ENCODE measurements at places on chromosomes 2 and 18. TPM values are rescaled to one million over a fixed set of nuclear protein-coding genes. Genes with fewer than 3 reads are reported as not detected.

Gene FAM110C
- total RNA-seq: 0.79 TPM

DNA sequence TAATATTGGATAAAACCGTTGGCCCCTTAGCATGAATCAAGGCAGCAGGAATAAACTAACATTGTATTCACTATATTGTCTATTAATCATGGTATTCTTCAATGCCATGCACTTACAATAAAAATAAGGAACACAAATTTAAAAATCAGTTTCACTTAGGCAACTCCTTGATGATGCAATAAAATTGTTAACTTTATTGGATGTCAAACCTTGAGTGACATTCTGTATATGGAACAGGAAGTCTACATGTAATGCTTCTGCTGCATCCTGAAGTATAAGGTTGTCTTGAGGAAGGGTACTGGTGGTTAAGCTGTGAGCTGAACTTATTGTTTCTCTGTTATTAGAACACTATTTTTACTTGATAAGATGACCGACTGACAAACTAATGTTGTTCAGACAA is 605.5 kb downstream of the SATB2 start:
- H3K4me1 ChIP-seq: no peaks in the 10 kb centered on the region
- no peaks in the 10 kb centered on the region for H3K36me3 ChIP-seq
- H3K27me3 ChIP-seq: no peaks in the 10 kb centered on the region
- no peak overlapping the region for H3K4me3 ChIP-seq
- DNase-seq: no peak

DNA sequence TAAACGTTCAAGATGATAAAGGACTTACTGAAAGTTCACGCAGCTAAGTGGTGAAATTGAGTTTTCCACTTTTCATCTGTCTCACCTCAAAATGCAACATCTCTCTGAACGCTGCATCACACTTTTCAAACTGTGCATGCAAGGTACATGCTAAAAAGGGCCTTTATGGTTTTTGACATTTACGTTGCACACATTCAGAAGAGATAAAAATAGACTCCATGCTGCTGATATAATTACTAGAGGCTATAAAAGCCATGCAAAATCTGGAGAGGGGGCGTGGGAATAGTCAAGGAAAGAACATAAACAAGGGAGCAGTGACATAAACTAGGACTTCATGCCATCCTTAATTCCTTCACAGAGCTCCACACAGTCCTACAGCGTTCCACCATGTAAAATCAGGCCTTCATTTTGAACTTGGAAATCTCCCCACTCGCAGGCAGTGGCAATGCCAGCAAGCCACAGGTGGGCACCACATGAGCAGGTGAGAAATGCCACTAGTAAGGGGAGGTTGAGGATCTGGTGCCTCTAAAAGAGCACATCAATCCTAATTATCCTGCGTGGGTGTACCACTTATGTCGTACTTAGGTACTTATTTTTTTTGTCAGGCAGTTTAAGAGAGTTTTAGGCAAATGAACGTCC is 71.4 kb downstream of the ZEB2 start:
- H3K27me3 ChIP-seq: no peaks in the 10 kb centered on the region
- no peak overlapping the region for H3K4me3 ChIP-seq
- peaks cover 5% of the 10 kb centered on the region for H3K36me3 ChIP-seq
- H3K27ac ChIP-seq: no peak overlapping the region
- no peak for DNase-seq
- H3K4me1 ChIP-seq: peaks cover 41% of the 10 kb centered on the region

GRCh38 chr18:69161383-69162028 is 239.2 kb upstream of the DOK6 start:
- no peaks in the 10 kb centered on the region for H3K27me3 ChIP-seq
- no peaks in the 10 kb centered on the region for H3K36me3 ChIP-seq
- H3K4me1 ChIP-seq: no peaks in the 10 kb centered on the region
- no peak overlapping the region for H3K4me3 ChIP-seq

Data from activated CD8-positive, alpha-beta T cell treated with anti-CD3 and anti-CD28 coated beads for 36 hours (primary cell).